ENCODE measurements at places on chromosomes 5 and 9. TPM values are rescaled to one million over a fixed set of nuclear protein-coding genes. Genes with fewer than 3 reads are reported as not detected.

- no peak for DNase-seq
Observed at GRCh38 chr5:150204590-150204960, 14.7 kb downstream of the SLC6A7 start.

The ZNF454 gene
- total RNA-seq: not detected

The TMEM141 gene
- 28.5 TPM for total RNA-seq

DNA sequence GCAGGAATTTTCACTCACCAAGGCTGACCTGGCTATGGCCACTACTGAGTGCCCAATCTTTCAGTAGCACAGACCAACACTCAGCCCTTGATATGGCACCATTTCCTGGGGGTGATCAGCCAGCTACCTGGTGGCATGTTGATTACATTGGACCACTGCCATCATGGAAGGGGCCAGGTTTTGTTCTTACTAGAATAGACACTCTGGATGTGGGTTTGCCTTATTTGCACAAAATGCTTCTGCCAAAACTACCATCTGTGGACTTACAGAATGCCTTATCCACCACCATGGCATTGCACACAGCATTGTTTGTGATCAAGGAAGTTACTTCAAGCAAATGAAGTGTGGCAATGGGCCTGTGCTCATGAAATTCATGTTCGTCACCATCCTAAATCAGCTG, 69.7 kb upstream of the SH3GL2 start:
- DNase-seq: no peak

GRCh38 chr5:178991190-178992145, 3.7 kb downstream of the GRM6 start:
- DNase-seq: no peak
